Activated T-helper 1 cell treated with anti-CD3 and anti-CD28 coated beads, Interleukin-2, amount 50 U/mL, for 16 hours (primary cell): ENCODE measurements at places on chromosomes 7 and 10.

DNA sequence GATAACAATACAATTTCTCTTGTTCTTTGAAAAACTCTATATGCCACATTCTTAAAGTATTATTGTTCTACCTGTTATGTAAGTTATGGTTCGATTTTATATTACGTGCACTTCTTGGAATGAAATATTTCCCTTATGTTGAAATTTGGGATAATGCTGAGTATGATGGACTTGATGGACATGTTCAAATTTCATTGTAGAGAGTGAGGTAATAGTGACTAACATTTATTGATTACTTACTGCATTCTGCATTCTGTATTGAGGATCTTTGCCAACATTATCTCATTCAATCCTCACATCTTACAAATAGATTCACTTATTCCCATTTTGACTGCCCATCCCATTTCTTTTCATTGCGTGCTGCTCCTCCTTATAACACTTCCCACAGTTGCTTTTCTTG, 119.7 kb upstream of the GLCCI1 start:
- DNase-seq = no peak

GRCh38 chr10:1163204-1163660, 107.0 kb downstream of the WDR37 start:
- no peak for DNase-seq

GRCh38 chr7:73758581-73759138, 11.4 kb downstream of the CLDN3 start:
- no peak for DNase-seq

- no peak for DNase-seq
Observed at GRCh38 chr10:124640538-124641231, 103.5 kb downstream of the FAM53B start.

- DNase-seq = no peak
Observed at GRCh38 chr10:90138844-90139243, 437.5 kb downstream of the KIF20B start.

DNA sequence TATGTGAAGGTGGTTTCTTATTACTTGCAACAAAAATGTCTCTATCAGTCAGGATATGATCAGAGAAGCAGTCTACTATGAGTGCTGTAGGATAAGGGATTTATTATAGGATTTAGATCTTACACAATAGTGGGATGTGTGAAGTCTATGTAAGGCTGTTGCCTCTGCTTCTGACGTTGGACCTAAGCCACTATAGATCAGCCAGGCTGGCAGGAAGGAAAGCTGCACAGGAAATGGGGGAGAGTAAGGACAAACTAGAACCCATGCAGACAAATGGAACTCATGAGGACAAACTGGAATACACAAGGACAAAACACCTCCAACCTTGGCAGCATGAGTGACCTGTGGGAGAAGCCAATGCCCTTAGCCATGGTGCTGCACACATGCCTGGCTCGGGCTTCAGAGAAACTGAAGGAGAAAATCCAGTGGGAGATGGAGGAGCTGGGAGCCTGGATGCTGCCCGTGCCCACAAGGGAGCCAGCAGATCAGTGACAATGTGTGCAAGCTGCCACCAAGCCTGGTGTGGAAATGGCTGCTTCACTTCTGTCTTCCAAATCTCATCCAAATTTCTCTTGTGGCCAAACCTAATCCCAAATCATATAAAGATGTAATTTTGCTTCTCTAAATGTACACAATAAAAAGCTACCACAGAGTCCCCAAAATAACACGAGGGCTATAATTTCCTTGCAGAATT, 147.0 kb upstream of the PCGF5 start:
- DNase-seq = no peak

GRCh38 chr10:29714096-29714874, 79.5 kb upstream of the SVIL start:
- DNase-seq = no peak

- DNase-seq = no peak
Observed at GRCh38 chr7:39271402-39271801, 293.7 kb downstream of the POU6F2 start.

GRCh38 chr10:75051308-75051707, 60.1 kb upstream of the SAMD8 start:
- DNase-seq = no peak

- no peak for DNase-seq
Observed at GRCh38 chr7:29841926-29842701, 35.8 kb downstream of the WIPF3 start.

- no peak for DNase-seq
Observed at GRCh38 chr7:84372712-84373111, 178.1 kb upstream of the SEMA3A start.

DNA sequence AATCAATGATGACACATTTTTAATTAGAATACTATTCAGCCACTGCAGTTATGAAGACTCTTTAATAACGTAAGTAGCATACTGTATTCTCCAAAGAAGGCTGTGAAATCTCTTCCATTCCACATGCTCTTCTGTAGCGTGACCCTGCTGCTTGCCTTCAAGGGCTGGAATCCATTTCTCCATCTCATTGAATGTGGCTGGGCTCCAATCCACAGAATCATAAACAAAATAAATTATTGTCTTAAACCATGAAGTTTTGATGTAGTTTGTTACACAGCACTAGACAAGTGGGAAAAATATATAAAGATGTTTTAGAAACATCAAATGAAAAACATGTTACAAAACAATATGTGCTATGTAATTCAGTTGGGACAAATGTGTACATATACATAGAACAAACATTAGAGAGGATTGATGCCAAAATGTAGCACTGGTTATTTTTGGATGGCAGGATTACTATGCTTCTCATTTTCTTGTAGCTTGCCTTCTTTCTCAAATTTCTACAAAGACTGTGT, 410.8 kb upstream of the PODXL start:
- no peak for DNase-seq

GRCh38 chr10:36236931-36237330, 594.8 kb upstream of the FZD8 start:
- DNase-seq = no peak

DNA sequence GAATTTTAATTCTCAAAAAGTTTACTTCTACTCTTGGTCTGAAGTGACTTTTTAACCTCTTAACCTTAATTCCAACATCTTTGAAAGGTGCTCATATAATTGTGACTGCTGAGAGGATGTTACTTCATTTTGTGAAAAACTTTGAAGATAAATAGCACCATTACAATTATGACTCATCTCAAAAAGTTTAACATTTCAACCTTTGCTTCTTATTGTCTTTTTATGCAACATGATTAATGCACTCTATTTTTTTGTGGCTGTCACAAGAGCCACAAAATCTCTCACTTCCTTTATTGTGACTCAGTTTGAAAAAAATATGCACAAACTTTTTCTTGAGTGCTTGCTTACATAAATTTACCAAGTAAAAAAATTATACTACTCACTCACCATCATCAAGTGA, 383.1 kb downstream of the LRRTM3 start:
- no peak for DNase-seq

DNA sequence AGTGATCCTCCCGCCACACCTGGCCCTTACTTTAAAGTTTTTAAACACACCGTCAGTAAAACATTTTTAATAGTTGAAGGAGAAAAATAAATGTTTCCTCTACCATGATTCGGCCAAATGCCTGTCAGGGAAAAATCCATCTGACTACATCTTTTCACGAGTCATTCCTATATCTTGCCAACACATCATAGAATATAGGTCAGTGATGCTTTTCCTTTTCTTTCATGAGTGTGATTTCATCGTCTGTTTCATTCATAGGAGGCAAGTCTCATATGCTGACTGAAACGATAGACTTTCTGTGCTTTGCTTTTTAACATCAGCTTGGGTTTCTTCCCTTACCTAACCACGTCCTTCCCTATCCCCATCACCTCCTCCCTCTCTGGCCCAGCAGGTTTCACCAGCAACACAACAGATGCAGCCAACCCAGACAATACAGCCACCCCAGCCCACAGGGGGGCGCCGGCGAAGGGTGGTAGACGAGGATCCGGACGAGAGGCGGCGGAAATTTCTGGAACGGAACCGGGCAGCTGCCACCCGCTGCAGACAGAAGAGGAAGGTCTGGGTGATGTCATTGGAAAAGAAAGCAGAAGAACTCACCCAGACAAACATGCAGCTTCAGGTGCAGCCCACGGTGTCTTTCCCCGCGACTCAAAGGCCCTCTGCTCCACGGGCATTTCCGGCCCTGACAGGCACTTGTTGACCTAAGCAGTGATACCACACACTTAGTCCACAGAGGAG, 149.2 kb downstream of the TRIL start:
- no peak for DNase-seq

DNA sequence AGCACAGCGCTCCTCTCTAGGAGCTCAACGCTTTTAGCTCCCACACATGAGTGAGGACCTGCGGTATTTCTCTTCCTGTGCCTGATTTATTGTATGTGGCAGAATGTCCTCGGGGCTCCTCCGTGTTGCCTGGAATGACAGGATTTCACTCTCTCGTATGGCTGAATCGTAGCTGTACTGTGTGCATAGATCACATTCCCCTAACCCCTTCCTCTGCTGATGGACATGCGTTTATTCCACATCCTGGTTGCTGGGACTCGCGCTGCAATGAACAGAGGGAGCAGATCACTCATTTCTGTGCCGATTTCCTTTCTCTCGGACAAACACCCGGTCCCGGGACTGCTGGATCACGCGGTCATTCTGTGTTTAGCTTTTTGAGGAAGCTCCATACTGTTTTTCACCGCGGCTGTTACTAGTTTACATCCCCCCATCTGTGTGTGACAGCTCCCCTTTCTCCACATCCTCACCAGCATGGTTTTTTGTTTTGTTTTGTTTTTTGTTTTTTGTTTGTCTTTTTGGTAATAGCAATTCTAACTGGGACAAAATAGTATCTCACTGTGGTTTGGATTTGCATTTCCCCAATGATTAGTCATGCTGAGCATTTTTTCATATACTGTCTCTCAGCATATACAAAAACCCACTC, 76.3 kb downstream of the FOXL3 start:
- no peak for DNase-seq

DNA sequence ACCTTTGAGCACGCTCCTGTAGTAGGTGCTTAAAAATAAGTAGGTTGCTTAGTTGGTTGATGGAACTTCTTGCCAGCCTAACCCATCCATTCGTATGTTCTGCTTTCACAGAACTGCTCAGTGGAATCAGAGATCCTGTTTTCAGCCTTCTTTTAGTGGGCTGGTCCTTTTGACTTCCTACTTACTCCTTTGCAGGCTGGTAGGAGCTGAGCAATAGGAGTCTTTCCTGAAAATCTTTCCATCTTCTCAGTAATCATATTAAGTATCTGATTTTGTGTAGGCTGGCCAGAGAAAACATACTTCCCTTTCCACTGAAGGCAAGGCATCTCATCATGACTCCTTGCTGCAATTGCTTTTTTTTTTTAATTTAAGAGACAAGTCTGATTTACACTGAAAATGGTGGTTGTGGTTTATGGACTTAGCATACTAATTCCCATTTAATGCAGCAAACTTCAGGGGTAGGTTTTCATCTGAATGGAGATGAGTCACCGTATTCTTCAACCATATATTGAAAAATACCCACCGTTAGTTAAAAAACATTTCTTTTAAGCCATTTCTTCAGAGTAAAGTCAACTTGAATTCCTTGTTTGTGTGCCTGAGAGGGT, 208.0 kb downstream of the ZNF365 start:
- no peak for DNase-seq

DNA sequence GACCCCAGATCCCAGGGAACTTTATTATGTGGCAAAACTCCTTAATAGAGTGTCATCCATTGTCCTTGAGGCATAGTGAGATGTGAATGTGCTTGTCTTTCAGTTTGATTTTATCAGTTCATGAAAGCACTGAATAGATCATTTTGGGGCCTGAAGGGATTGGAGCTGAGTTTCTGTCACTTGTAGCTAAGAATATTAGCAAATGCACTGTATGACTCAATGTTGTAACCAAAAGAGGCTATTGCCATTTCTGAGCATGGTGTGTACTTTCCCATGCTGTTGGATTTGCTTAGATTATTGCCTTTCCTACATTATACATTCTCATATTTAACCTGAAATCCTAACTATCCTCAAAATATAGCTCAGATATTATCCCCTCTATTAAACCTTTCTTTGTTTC, 130.4 kb downstream of the PRKG1 start:
- DNase-seq = no peak

DNA sequence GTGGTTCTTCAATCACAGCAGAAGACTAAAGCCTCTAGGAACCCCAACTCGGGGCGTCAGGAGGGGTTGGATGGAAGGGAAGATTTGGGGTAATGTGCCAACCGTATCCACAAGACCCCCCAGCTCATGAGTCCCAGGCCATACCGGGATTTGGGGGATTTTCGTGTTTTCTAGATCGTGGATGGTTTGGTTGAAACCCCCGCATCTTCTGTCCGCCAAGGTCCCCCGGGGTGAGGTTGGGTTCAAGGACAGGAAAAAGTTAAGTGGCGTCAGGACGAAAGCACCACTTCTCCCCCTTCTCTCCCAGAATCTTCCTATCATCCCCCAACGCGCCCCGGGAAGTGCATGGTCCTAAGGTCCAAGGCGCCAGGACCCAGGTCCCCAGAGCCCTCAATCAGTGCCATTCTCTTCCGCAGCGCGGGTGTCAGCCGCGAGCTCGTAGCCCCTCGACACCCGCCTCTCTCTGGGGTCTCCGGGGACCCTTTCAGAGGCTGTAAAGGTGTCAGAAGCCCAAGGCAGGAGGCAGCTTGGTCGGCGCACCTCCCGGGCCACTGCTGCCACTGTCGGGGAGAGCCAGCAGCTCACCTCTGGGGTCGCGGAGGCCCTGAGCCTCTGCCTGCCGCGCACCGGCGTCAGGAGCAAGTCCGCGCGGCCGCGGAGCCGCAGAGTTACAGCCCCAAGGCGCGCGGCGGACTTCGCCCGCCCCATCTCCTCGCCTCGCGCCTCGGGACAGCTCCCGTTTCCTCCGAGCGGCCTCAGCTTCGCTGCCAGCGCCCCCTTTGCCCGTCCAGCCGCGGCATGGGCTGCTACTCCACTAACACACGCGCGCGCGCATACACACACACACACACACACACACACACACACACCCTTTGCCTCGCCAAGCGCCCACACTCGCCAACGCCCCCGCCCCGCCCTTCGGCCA, 1.5 kb downstream of the MKX start:
- DNase-seq = no peak

- no peak for DNase-seq
Observed at GRCh38 chr7:45698303-45699014, 124.3 kb downstream of the ADCY1 start.

- DNase-seq = no peak
Observed at GRCh38 chr7:52586704-52587103, 448.7 kb upstream of the POM121L12 start.
